ENCODE measurements at places on chromosomes 5 and 9. TPM values are rescaled to one million over a fixed set of nuclear protein-coding genes. Genes with fewer than 3 reads are reported as not detected.

Gene NDFIP1
- 44.9 TPM for total RNA-seq

Gene DBH
- total RNA-seq: not detected

Gene ATOX1
- total RNA-seq: 68.7 TPM

Gene KIF27
- total RNA-seq: 2.7 TPM

Gene TMC1
- total RNA-seq: 0.99 TPM

Gene FAM221B
- total RNA-seq: not detected

DNA sequence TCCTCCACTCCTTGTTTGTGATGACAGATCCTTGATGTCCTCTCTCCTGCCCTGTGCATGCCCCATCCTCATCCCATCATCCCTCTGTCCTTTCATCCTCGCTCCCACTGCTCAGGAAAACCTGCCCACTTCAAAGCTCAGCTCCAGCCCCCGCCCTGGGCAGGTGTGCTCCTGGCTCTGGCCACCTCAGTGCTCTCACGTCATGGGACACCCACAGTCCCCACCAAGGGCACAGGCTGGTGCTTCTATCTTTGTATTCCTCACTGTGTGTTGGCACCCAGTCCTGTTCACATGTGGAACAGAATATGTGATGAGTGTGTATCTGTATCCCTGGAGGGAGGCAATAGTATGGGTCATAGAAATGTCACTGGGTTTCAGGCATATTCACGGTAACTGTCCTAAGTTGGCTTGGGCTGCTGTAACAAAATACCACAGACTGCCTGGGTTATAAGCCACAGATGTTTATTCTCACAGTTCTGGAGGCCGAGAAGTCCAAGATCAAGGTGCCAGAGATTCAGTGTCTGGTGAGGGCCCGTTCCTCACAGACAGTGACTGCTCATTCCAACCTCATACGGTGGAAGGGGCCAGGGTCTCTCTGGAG, 13.5 kb downstream of the GFPT2 start:
- no peak for DNase-seq

DNA sequence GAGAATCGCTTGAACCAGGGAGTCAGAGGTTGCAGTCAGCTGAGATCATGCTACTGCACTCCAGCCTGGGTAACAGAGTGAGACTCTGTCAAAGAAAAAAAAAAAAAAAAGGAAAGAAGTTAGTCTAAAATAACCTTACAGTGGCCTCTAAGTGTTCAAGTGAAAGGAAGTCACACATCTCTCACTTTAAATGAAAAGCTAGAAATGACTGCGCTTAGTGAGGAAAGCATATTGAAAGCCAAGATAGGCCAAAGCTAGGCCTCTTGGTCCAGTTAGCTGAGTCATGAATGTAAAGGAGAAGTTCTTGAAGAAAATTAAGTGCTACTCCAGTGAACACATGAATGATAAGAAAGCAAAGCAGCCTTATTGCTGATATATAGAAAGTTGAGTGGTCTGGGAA, 38.1 kb downstream of the ITGA1 start:
- no peak for DNase-seq

- DNase-seq: peak; percentile 43
Observed at GRCh38 chr9:136051837-136052471, 43.1 kb downstream of the NACC2 start.

GRCh38 chr5:29963956-29964355, 1229.5 kb upstream of the CDH6 start:
- no peak for DNase-seq

DNA sequence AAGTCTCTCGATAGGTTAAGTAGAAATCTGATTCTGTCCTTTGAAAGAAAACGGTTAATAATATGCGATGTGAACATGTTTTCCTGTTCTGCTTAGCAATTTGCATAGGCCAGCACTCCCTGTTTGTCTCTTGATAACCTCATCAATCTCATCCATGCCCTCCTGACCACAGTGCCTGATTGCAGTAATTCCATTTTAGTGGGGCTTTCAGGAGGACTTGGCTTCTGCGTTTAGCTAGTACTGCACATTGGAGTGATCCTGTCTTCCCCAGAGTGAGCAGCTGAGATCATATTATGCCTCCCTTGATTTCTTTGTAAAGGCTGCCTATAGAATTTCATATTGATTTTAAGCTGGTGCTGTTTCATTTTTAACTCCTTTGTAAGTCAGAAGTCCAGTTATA, 335.9 kb upstream of the ISL1 start:
- no peak for DNase-seq

DNA sequence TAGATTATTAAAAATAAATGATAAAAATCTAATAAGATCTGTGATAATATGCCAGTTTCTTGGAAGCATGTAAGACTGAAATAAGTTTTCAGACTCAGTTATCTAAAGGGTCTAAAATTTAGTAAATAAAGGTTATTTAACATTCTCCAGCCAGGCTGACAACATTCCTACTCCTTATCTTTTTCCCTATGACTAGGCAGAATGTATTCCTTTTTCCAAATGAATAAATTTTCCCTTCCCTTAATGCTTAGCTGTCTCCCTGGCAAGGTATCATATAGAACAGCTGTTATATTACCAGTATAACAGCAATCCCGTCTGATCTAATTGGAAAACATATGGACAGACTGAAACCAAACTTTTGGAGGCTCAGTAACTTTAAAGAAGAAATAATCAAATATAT, 13.0 kb downstream of the MEGF9 start:
- no peak for DNase-seq

DNA sequence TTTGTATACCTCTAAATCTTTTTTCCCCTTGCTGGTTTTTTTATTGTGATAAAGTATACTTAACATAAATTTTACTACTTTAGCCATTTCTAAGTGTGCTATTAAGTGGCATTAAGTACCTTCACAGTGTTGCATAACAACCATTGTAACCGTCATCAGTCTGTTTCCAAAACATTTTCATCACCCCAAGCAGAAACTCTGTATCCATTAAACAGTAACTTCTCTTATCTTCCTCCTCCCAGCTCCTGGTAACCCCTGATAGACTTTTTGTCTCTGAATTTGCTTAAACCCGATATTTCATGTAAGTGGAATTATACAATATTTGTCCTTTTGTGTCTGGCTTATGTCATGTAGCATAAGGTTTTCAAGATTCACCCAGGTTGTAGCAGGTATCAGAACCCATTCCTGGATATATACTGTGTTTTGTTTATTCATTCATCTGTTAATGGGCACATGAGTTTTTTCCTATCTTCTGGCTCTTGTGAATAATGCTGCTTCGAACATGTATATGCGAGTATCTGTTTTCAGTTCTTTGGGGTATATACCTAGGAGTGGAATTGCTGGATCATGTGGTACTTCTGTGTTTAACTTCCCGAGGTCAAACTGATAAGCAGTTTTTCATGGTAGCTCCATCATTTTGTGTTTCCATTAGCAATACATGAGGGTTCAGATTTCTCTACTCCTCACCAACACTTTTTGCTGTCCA, 66.4 kb downstream of the EHMT1 start:
- no peak for DNase-seq

Data from pulmonary artery endothelial cell (primary cell).